ENCODE measurements at places on chromosomes 3 and 15.

DNA sequence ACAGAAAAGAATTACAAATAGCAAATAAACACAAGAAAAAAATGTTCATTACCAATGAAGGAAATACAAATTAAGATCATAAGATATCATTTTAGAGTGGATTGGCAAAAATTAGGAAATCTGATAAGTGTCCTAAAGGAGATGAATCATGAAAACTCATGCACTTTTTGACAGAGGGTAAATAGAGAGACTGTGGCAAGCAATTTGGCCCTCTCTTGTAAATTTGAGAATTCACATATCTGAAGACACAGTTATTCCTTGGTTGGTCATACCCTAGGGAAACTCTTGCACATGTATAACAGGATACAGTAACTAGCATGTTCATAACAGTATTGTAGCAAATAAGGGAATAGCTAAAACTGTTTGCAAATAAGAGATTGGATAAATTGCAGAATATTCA is 246.0 kb upstream of the GADL1 start:
- DNase-seq, result no peak

- no peak for DNase-seq
Measured at GRCh38 chr3:164453714-164454113, 624.6 kb downstream of the SI start.

GRCh38 chr3:38148311-38148882 is 9.9 kb downstream of the MYD88 start:
- DNase-seq, result no peak

GRCh38 chr3:128341659-128342395 is 124.9 kb downstream of the DNAJB8 start:
- no peak for DNase-seq

DNA sequence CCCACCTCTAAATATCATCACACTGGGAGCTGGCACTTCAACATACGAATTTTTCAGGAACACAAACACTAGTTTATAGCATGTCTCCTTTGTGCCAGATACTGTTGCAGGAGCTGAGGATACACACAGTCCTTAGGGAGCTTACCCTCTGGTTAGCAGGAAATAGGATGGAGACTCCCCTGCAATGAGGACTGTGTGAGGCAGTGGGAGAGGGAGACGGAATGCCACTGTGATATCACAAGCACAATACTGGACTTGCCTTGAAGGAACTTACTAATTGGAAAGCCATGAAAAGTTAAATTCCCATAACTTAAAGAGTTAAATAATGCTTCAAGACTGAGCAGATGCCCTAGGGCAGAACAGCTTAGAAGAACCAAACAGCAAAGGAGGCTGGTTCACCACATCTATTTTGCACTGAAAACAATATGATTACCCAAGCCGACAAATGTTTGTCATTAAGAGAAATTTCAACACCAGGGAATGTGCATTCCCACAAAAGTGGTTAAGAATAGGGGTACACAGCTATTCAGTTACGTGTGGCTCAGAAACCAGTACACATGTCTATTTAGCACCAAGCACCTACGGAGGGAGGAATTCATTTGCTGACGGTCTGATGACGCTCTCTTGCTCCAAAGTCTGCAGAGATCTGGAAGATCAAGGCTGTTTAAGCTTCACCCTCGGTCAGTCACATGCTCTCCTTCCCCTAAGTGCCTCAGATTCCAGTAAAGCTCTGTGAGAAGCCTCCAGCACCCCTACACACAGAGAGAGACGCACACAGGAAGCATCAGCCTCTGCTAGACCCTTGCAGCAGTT is 5.2 kb downstream of the TBC1D2B start:
- DNase-seq, result no peak

DNA sequence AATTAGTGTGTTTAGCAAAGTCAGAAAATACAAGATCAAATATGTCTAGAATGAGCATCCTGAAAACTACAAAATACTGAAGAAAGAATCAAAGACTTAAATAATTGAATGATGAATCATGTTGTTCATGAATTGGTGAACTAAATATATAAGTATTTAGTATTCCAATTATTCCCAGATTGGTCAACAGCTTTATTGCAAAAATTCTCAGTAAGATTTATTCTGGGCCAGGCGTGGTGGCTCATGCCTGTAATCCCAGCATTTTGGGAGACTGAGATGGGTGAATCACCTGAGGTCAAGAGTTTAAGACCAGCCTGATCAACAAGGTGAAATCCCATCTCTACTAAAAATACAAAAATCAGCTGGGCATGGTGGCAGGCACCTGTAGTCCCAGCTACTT is 250.0 kb upstream of the NECTIN3 start:
- DNase-seq, result no peak

DNA sequence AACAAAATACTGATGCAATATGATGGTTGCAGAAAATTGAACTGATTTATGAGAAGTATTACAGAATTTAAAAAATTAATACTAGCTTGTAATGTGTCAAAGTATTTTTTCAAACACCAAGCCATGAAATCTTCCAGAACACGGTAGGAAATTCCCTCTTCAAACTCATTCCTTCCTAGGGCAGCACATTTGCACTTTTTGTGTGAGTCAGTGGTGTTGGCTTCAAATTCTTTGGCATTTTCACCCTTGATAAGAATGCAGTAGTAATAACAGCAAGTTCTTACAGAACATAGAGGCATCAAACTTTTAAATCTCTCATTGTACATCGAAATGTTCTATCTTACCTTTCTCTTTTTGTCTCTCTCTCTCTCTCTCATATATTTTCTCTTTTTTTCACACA is 191.8 kb downstream of the CGGBP1 start:
- DNase-seq, result no peak

GRCh38 chr3:180683816-180684215 is 4.5 kb upstream of the CCDC39 start:
- DNase-seq, result no peak

DNA sequence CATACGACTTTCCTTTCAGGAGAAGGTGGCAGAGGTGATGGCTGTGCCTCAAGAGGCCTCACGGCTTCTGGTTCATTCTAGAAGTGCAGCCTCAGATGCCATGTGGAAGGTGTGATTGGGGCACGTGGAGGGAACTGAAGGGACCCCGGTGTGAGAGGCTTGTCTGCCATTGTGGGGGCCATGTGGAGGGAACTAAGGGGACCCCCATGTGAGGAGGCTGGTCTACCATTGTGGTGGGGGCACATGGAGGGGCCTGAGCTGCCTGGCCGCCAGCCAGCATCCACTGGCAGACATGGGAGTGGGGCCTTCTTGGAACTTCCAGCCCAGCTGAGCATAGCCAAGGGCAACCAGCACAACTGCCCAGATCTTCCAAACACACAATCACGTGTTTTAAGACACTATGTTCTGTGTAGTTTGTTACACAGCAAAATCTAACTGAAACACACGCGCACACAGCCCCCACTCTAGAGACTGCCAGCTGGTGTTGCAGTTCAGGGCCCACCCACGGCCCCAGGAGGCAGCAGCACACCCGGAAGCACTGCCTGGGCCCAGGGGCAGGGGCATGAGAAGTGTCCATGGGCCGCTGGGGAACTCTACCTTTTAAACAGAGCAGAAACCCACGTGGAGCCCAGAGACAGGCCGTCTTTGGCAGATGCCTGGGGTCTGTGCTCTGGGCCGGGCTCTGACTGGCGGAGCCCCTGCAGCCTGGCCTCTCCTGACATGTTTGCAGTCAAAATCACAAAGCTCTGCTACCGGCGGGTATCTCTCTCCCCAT is 66.8 kb downstream of the IQSEC1 start:
- no peak for DNase-seq

DNA sequence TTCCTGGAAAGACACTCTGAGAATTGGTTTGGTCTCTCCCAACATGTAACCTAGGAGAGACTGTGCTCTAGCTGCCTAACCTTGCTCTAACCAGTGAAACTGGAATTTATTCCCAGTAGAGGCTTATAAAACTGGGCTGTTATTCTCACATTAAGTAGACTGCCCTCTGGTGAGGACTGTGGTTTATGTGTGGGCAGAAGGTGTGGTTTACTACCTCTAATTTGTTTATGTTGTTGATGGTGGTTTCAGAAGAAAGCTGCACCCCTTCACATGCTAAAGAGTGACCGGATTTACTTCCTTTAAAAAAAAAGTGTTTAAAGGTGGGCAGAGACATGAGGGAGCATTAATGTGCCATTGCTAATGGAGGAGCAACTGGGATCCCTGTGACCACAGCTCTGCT is 273.2 kb downstream of the MECOM start:
- DNase-seq, result no peak

DNA sequence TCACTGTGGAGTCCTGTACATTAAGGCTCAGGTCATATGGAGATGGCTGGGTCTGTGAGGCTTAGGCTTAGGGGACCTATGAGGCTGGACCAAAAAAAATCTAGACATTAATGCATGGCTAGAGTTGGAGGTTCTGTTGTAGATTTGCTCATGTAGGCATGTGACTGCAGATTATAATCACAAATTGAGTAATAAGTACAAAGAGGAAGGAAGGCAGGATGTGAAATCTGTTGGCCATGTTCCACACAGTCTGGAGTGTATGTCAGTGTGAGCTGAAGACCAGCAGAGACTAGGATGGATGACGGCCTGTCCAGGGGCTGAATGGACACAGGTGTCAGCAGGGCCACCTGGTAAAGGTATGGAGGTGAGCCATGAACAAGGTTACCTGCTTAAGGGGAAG is at the start of gene ST3GAL6:
Gene ST3GAL6 (plus strand): TSS at position 265 of the 400 bp plus-strand sequence. CDS start 5,101 bp downstream, outside the sequence.
- DNase-seq, result no peak

DNA sequence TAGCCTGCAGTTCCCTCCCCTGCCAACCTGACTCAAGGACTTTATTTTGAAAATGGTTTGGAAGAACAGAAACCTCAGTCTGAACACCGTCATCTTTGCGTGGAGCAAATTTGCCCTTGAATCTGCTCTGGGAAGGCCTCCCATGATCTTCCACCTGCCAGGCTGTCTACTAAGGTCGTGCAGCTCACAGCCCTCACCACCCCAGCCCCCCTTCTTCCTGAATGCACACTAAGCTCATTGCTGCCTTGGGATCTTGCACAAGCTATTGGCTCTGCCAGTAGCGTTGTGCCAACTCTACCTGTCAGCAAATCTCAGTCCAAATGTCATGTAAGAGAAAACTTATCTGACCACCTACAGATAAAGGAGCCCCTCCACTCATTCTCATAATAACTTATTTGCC is 141.5 kb downstream of the USP13 start:
- no peak for DNase-seq

GRCh38 chr3:193333229-193333628 is 45.3 kb downstream of the ATP13A5 start:
- no peak for DNase-seq

GRCh38 chr3:4786431-4786830 is 192.8 kb upstream of the BHLHE40 start:
- DNase-seq, result no peak

DNA sequence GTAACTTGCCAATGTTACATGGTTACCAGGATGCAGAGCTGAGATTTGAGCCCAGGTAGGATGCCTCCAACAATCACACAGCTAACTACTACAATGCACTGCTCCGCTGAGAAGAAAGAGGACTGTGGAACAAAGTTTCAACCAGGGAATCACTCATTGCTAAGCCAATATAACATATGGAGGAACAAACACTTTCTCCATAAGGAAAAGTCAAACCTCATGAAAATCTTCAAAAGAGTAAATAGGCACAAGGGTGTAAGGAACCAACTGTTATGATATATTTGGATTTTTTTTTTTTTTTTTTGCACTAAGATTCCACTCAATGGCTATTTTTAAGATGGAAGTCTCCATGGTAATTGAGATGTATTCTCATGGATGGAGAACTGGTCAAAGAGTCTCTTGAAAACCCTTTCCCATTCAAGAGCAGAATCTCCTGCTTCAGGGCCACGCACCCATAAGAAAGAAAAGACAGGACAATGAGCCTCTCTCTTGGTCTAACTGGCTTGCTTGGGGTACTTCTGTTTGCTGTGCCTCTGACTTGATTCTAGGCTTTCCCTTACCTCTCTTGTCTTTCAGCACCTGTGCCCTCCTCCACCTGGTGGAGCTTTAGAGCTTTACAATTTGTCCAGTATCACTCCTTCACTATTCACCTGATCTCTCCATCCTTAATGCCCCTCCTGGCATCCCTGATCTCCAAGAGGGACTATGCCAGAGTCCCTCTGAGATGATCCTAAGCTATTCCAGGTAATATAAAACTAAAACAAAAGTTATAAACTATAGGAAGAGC is 252.8 kb downstream of the NTRK3 start:
- no peak for DNase-seq

DNA sequence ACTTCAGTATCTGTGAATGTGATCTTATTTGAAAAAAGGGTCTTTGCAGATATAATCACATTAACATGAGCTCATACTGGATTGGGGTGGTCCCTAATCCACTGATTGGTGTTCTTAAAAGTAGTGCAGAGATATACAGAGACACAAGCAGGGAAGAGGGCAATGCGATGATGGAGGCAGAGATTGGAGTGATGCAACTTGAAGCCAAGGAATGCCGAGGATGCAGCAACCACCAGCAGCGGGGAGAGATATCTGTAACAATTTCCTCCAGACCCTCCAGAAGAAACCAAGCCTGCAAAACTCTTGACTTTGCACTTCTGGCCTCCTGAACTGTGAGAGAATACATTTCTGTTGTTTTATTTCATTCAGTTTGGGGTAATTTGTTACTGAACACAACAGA is 171.0 kb upstream of the MBNL1 start:
- no peak for DNase-seq

- peak; percentile 64 for DNase-seq
Measured at GRCh38 chr3:58630076-58630709, 36.4 kb downstream of the FAM3D start.

DNA sequence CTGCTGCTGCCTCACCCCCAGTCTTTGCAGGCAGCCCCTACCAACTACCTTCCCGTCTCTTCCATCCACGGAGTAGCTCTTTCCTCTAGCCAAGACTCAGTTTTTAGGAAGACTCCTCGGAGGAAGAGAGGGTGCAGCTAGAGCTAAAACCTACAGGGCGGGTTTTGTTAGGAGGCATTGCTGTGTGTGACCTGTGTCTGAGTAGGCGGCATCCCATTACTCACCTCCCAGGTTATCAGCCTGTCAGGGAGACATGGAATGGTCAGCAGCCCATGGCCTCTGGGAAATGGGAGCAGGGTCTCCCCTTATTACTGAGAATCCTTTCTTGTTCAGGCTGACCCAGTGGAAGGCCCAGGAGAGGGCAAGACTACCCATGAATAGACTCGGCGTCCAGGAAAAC is 43.8 kb upstream of the FGD5 start:
- DNase-seq, result no peak

DNA sequence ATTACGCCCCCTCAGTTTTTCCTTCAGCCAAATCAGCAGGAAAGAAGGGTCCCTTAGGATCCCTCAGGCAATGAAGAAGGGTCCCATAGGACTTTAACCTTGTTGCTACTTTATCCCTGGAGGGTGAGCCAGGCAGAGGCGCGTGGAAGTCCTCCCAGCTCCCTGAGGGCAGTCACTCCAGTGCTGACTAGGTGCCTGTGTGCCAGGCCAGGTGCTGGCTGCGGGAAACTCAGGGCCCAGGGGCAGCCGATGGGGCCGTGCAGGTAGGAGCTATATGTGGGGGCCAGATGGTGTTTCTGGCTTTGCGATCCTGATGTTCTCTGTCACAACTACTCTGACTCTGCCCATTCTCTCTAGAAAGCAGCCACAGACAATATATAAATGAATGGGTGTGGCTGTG is 42.8 kb upstream of the IQSEC1 start:
- no peak for DNase-seq

DNA sequence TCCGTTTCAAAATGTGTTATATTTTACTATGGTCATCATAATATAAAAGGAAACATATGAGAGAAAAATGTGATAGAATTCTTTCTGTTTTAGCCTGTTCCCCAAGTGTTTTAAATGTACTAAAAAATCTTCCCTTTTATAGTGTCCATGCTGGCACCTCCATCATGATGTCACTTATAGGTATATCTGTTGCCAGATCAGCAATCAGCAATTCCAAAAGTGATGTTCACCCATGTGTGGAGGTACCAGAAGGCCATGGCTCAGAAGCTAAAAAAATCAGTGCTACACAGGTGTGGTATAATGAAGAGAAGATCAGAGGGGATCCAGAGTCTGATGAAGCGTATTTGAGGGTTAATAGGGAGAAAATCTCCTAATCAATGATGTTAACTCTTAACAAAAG is 1.1 kb upstream of the GPR15 start:
- DNase-seq, result no peak
